T-helper 22 cell (primary cell): ENCODE measurements at places on chromosomes 4 and X.

DNA sequence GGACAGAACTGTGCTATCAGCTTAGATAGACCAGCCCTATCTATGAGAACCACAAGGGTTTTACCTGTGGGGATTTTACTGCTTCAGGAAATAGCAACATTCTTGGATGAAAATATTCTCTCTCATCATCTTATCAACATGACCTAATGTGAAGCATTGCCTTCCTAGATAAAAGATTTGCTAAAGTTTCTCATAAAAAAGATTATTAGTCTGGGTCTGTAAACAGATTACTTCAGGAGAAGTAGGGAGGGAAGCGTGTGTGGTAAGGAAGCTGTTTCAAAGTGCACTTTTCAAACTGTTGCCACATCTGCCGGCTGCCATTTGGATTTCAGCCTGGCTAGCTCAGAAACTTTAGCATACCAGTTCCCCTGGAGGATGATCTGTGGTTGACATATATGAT is at the start of gene NOX1:
TSS of gene NOX1 (minus strand) at position 35 of the 400 bp plus-strand sequence. CDS start 220 bp downstream, outside the sequence.
- DNase-seq = no peak

GRCh38 chr4:140609548-140610425 is 41.0 kb upstream of the UCP1 start:
- no peak for DNase-seq

- DNase-seq = no peak
Observed at GRCh38 chr4:108834835-108835384, 72.1 kb upstream of the ETNPPL start.

DNA sequence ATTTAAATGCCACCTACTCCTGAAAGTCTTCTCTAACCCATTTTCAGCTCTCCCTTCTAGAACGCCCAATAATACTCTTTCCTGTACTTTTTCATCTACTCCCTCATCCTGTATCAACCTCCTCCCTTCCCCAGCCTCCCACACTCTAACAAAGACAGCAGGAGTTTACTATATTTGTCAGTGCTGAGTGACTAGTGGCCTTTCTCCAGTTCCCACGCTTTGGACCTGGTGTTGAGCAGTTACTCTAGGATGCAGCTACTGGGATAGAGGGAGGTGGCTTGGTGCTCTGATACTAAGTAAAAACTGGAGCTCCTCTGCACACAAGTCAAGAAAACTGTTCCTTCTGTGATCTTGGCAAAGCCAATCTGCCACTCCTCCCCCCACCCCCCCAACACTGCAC is 36.1 kb upstream of the KLHL13 start:
- no peak for DNase-seq

DNA sequence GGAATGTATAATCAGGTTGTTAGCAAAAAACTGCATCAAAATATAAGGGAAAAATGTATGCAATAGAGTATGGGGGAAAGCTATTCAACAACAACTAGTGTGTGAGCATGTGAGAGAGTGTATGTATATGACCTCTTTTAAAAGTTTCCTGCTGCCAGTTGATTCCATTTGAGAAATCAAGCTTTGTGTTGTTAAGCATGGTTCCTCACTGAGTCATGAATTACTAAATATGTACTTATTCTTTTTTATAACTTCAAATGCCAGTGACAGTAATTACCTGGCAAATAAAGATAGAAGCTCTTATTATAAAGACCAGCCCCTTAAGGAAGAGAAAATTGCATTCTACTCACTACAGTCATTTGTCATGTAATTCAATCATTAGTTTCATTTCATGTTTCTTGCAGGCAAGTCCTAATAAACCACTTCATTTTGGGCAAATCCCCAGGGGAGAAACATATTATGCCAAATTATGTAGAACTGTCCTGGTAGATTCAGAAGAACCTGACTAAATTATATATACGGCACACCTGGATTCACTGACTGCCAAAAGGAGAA is 19.2 kb downstream of the RASGEF1B start:
- no peak for DNase-seq

GRCh38 chrX:3763111-3763510 is 49.7 kb upstream of the PRKX start:
- DNase-seq = no peak

- no peak for DNase-seq
Observed at GRCh38 chrX:10769195-10769594, 148.8 kb upstream of the MID1 start.

GRCh38 chrX:67717571-67717970 is 173.8 kb downstream of the AR start:
- no peak for DNase-seq

- DNase-seq = no peak
Observed at GRCh38 chr4:24489870-24490269, 94.5 kb downstream of the DHX15 start.

- no peak for DNase-seq
Observed at GRCh38 chr4:38670109-38670901, 6.3 kb downstream of the KLF3 start.

DNA sequence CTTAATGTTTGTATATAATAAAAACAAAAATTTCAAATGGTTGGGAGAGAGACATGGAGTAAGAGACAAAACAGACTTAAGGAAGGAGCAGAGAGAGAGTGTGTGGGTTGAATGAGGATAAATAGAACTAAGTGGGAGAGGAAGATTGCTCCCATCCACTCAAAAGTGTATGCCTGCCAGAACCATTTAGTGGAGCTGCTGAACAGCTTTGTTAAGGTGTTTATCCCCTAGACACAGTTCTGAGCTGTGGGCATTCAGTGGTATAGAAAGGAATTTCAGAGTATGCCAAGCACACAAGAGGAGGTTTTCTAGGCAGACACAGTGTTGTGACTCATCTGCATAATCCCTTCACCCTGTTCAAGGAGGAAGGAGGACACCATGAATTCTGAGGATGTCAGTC is 508.6 kb upstream of the EPHA5 start:
- DNase-seq = no peak
